Activated T-helper 1 cell treated with anti-CD3 and anti-CD28 coated beads, Interleukin-2, amount 50 U/mL, for 16 hours (primary cell): ENCODE measurements at places on chromosomes 11 and 22.
A peak's percentile ranks its signal among the peaks of the same experiment; 100 is the strongest.

DNA sequence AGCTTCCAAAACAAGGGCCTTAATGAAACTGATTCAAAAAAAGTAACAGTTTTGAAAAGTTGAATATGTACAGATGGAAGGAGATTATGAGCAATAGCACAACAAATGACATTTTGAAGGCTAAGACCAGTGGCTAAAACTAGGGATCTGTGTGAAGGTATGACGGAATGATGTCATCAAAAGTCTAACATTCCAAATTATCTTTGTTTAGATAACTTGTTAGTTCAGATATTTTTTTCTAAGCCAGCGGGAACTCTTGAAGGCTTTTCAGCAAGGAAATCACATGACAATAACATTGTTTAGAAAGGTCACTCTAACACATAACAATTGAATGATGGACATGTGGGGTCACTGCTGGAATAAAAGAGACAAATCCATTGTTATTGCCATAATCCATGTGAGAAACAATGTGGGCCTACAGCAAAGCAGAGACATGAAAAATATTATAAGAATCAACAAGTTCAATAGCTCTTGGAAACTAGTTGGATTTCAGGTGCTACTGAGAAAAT lies 260.5 kb downstream of the CASP12 start:
- DNase-seq: no peak

- no peak for DNase-seq
Observed at GRCh38 chr11:19288256-19288655, 47.5 kb upstream of the E2F8 start.

DNA sequence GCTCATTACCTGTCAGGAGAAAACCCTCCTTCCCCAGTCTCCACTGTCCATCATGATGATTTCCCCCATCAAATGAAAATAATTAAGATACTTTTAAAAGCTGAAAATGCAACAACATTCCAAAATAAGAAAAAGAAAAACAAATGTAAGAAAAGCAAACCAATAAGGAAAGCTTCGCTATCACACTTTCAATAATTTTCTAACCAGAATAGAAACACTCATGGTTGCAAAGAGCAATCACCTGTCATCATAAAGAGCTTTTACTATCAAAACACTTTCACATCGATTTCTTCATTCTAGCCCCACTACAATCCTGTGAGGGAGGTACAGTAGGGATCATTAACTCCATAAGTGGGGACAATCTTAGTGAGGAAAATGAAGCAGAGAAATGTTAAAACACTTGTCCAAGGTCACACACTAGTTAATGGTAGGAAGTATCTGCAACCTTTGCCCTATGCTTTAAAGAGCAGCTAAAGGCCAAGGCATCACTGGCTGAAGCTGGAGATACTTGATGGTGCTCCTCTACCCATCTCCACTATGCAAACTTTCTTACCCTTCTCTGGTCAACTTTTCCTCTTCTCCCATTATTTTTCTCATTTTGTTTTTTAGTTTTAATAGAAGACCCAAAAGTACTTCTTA lies 2.6 kb downstream of the RBM4B start:
- no peak for DNase-seq

GRCh38 chr11:95153857-95154246 lies 64.2 kb downstream of the ENDOD1 start:
- DNase-seq: no peak

DNA sequence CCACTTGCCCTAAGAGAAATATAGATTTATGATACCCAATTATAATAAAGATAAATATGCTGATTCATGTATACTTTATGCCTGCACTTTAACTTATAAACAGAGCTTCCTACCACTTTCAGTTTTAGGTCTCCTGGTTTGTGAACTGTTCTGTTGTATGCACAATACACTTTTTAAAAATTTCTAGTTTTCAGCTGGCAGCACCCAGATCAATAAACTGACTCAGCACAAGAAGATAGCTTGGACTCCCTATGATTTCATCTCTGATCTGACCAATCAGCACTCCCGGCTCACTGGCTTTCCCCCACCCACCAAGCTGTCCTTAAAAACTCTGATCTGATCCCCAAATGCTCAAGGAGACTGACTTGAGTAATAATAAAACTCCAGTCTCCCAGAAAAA lies 33.5 kb upstream of the FAM181B start:
- DNase-seq: no peak

- DNase-seq: no peak
Observed at GRCh38 chr11:2447951-2448650, 3.3 kb downstream of the KCNQ1 start.

DNA sequence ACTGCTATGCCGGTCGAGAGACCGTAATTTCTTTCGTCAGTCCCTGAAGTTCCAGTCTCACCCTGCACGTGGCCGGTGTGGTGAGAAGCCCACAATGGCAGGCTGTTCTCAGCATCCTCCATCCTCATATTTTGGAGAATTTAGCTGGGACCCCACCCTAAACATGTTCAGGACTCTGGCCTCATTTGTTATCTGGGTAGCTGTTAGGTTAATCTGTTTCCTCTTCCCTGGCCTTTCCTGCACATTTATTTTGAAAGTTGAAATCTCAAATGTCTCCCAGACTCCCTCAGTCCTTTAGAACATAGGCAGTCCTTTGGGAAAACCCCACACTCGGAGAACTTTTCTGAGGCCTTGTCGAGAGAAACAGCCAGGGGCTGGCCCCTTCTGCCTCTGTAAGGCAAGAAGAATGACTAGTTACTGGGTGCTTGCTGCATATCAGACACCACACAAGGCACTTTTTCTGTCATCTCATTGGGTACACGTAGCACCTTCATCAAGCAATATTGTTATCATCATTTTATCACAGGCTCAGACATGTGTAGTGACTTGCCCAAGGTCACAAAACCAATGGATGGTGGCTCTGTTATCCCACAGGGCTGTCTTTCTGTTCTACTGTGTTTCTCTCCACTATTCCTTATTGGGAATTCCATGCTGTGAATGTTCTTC lies 109.3 kb upstream of the CRYBB3 start:
- DNase-seq: no peak

- DNase-seq: peak; percentile 84
Observed at GRCh38 chr11:47578524-47579494, at the start of the genes KBTBD4 and NDUFS3. KBTBD4 (minus strand) TSS chr11:47578970; CDS start chr11:47578951, 19 bp downstream. NDUFS3 (plus strand) TSS chr11:47579074; CDS start chr11:47579092, 18 bp downstream.

DNA sequence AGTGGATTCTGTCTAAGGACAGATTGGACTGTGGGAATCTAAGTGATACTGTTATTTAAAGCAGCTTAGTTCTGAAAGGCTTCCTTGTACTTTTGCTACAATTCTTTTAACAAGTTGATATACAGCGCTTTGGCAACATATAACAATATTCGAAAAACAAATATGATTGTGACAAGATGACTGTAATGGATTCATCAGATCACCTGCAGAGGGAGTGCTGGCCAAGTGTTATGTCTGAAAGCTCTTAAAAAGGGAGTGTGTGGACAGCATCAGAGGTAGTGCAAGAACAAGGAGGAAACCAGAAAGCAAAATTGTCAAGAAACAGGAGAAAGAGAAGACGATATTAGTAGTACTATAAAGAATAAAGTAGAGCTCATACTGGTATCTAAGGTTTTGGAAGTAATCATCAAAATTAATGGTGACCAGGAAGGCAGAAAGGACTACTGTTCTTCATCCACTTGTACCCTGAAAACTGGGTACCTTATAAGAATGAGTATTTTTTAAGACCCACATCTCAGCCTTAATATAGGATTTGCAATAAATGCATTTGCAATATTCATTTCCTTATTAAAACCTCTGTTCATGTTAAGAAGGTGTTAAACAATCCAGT lies 1112.0 kb upstream of the CCDC90B start:
- DNase-seq: no peak

- no peak for DNase-seq
Observed at GRCh38 chr22:46742576-46743221, 4.6 kb upstream of the CERK start.

GRCh38 chr11:330694-331357 lies 10.2 kb upstream of the IFITM3 start:
- DNase-seq: no peak

- DNase-seq: no peak
Observed at GRCh38 chr11:118200901-118201680, 23.7 kb downstream of the JAML start.
